Activated gamma-delta T cell treated with Interleukin-2 at 50 U/mL for 16 hours (primary cell): ENCODE measurements at places on chromosomes 6 and 20.

DNA sequence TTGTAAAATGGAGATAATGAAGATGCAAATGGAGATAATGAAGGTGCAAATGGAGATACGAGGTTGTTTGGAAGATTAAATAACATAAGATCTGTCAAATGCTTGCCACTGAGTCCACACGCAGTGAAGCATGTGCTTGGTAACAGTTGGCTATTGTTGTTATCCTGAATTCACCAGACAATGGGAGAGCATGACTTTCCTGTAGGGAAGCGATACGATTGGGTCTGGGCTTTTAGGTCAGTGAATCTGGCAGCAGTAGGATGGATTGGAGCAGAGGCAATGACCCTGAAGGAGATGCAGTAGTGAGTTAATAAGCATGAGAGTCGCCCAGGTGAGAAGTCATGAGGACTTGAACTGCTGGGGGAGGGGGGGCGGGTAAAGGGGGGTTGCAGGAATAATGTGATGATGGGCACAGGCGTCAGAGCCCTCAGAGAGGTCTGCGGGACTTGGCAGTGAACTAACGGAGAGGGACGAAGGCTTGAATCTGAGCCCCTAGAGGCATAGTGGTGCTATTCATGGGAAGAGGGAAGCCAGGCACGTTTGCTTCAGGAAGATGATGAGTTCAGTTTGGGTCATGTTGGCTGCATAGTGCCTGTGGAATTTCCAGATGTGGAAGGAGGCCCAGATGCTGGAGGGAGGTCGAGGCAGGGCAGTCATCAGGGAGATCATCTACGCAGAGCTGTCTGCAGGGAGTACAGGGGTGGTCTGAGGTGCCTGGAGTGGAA, 55.4 kb downstream of the ZDHHC14 start:
- DNase-seq = no peak

DNA sequence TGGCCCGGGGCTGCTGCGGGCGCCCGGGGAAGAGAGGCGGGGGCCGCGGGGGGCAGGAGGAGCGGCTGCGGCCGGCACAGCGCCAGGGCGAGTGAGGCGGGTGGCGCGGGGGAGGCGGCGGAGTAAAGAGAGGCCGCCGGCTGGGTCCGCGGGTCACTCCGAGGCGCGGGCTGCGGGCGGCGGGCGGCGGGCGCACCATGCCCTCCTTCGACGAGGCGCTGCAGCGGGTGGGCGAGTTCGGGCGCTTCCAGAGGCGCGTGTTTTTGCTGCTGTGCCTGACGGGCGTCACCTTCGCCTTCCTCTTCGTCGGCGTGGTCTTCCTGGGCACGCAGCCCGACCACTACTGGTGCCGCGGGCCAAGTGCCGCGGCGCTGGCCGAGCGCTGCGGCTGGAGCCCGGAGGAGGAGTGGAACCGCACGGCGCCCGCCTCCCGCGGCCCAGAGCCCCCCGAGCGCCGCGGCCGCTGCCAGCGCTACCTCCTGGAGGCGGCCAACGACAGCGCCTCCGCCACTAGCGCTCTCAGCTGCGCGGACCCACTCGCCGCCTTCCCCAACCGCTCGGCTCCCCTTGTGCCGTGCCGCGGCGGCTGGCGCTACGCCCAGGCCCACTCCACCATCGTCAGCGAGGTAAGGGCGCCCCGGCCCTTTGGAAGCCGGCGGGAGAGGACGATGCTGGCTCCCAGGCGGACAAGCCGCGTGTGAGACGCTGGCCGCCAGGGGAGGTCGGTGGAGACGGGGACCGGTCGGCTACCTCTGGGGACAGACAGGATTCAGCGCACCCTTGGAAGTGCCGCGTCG, at the start of gene SLC22A3:
Gene SLC22A3 (plus strand): TSS at position 156 of the 797 bp plus-strand sequence. CDS start 42 bp downstream, at position 198.
- DNase-seq = no peak

- no peak for DNase-seq
Observed at GRCh38 chr6:159217595-159218275, 48.5 kb downstream of the FNDC1 start.

GRCh38 chr6:25237579-25237978, 41.6 kb upstream of the CARMIL1 start:
- DNase-seq = no peak

- DNase-seq = no peak
Observed at GRCh38 chr20:61178551-61179071, 73.5 kb upstream of the CDH4 start.

DNA sequence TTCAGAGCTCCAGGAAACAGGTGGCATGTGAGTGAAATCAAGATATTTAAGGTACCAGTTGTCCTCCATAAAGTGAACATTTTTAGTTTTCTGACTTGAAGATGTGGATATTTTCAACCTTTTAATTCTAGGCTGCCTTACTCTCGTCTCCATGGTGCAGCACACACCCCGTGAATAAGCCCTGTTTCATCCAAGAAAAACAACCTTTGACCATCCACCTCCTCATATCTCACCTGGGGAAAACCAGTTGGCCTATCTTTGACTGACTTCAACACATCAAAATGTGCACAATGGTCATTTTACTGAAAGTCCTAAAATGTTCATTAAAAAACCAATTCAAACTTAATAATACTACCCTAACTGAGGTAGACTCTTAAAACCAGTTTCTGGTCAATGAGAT, 73.8 kb upstream of the CD2AP start:
- no peak for DNase-seq

DNA sequence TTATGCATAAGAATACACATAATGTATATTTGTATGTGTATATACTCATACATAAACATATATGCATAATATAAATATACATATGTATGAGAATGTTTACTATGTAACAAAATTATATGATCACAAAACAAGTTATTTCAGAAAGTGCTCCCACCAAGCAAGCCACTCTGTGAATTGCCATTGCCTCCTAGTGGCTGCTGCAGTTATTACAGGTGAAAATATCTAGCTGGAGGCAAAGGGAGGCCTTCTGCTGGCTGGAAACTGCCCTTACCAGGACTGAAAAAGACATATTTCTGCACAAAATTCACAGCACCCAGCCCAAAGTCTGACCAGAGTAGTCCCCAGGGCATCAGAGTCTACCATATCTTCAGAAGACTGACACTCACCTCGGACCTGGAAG, 14.4 kb upstream of the ADAM33 start:
- no peak for DNase-seq

- no peak for DNase-seq
Observed at GRCh38 chr6:134375220-134375580, 57.3 kb upstream of the SGK1 start.

- no peak for DNase-seq
Observed at GRCh38 chr6:168440520-168441433, at the start of gene SMOC2. Gene SMOC2 (plus strand): TSS chr6:168441184. CDS start chr6:168441371, 187 bp downstream.

- DNase-seq = no peak
Observed at GRCh38 chr6:169884158-169884557, 132.7 kb downstream of the ERMARD start.

DNA sequence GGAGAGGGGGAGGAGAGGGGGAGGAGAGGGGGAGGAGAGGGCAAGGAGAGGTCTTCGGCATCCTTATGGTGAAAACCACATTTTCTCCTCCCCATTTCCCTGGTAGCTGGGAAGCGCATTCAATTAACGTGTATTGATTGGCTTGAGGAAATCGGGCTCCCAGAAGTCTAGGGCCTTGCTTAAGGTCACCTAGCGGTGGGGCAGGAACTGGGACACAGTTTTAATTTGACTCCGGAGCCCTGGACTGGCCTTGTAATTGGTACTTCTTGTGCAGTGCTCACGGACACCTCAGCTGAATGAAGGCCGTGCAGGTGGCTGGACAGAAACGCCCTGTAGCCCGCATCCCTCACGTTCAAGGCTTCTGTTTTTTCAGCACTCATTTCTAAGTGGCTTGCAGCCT, 42.8 kb downstream of the CTCFL start:
- no peak for DNase-seq

DNA sequence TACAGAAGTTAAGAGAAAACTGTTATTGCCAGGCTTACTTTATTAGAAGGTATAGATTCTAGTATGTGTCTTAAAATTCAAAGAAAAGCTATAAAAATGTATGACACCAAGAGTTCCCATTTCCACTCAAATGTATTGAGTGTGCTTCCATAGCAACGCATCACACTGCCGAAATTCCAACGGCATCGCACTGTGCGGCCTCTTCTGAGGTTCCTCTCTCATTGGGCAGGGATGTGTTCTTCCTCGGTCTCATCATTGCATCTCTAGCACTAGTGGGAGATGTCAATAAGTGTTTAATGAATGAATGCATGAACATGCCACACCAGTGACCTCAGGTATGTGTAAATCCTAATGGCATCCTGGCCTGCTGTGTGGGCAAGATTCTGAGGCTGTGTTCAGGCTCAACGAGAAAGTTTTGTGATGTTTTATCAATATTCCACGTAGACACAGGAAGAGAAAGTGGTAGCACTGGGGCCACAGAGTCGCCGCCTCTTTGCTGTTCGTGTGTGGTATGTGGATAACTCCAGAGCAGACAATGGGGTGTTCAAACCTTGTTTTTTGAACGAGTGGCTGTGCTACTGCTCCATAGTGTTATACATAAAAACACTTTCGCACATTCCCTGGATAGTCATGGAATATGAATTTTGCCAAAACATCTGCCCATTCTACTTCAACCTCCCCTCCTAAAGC, 171.6 kb downstream of the ADGB start:
- DNase-seq = no peak

DNA sequence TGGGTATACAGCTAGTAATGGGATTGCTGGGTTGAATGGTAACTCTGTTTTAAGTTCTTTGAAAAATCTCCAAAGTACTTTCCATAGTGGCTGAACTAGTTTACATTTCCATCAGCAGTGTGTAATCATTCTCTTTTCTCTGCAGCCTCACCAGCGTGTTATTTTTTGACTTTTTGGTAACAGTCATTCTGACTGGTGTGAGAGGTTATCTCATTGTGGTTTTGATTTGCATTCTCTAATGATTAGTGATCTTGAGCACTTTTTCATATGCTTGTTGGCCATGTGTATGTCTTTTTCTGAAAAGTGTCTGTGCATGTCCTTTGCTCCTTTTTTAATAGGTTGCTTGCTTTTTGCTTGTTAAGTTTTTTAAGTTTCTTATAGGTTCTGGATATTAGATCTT, 194.2 kb upstream of the PHACTR1 start:
- no peak for DNase-seq

GRCh38 chr20:37973059-37973910, 60.0 kb downstream of the TTI1 start:
- DNase-seq = no peak

DNA sequence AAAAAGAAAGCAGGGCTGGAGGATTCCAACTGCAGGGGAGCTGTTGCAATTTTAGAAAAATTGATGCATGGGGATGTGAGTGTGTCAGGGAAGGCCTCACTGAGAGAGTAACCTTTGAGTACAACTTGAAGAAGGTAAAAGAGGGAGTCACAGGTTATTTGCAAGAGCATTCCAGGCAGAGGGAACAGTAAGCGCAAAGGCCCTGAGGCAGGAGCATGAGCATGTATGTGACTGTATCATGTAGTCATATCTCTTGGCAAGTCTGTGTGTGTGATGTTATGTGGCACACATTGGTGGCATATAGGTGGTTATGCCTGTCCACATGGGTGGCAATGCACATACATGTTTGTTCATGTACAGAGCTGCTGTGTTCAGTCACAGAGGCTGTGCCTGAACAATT, 71.2 kb upstream of the ZNFX1 start:
- DNase-seq = no peak

DNA sequence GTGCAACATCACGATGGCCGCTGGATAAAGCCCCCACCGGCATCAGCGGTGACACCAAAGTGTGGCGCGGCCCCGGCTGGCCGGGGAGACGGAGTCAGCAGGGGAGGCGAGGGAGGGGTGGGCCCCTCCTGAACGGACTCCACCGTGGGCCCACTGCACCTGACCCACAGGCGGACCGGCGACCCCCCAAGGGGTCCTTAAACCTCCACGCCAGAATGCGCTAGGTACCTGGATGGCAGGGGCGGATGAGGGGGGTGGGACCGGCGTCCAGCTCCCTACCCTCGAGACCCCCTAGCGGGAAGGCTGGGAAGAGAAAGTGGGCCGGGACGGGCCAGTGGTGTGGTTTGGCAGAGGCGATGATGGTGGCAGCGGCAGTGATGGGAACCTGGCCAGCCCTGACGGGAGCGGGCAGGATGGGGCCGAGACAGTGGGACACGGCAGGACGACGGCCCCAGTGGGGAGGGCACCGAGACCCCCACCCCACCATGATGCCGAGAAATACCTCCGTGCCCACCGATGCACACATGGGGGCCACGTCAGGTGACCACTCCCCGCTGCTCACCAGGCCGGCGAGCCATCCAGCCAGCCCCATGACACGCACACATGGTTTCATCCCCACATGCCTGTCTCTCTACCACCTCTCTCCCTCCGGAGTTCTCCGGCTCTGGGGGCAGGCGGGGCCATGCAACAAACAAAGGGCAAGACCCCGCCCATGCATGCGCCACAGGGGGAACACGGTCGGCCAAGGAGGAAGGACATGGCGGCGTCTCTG, 771.9 kb upstream of the DEFB115 start:
- no peak for DNase-seq

GRCh38 chr20:60283281-60283680, 325.1 kb downstream of the CDH26 start:
- no peak for DNase-seq

DNA sequence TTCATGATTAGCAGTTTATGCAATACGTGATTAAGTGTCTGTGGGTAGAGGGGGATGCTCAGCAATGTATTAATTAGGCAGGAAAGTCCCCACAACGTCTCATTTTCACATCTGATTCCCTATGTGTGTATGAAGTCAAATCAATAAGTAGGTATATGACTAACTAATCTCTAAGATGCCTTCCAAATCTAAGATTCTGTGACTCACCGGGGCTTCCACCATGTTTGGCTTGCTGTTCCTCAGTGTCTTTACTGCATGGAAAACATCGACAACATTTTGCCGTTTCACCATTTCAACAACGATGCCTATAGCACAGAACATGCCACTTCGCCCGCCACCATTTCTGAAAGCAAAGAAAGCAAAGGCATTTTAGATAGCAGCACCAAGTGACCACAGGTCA, 72.0 kb upstream of the THEMIS start:
- DNase-seq = no peak

DNA sequence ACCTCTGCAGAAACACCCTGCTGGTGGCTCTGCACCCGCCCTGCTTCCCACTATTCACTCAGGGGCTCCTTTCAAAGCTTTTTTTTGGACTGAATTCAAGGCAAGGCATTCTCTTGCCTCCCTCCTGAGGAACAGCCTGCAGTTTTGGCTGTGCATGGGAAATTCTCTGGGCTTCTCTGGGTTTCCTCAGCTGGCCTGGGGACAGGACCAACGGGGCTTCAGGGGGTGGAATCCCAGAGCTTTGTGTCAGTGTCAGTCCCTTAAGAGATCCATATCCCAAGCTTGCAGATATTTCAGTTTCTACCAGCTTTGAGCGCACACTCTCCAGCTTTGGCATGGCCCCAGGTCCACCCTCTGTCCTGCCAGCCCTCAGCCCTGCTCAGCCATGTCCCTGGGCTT, 2.0 kb downstream of the SCRT2 start:
- no peak for DNase-seq

DNA sequence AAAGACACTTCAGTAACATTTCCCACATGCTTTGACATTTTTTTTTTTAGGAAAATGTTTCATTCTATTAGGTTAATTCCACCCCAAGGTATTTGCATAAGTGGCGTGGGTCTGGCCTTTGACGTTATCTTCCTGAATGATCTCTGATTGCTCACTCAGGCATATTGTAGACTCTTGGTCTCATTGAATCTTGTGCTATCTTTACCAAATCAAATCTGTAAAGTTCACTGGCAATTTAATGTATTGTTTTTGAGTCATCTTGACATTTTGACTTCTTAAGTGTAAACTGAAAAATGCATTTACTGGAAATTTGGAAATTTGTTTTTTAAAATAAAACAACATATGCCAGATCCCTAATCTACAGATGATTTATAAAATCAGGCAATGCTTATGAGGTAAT, 16.0 kb upstream of the VIP start:
- no peak for DNase-seq

- no peak for DNase-seq
Observed at GRCh38 chr6:158480989-158481388, 78.9 kb upstream of the TMEM181 start.

GRCh38 chr20:24587384-24588046, 118.1 kb downstream of the SYNDIG1 start:
- DNase-seq = no peak
